ENCODE measurements at places on chromosomes 5 and 9.

DNA sequence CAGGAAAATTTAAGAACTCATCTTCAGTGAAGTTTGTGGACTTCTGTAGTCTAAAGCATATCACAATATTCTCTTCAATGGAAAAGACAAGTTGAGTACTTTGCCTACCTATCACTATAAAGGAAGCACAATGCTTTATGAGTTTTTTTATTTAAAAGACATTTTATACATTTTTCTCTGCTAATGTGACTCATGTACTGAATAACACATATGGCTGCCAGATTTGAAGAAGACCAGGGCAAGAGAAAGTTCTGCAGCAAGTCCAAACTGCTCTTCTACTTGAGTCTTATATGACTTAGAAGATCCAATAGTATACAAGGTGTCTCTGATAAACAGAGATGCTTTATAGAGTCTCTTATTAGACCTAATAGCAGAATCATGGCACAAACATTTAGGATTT is 978.4 kb downstream of the TLE4 start:
- no peak for DNase-seq

- no peak for DNase-seq
These were observed 11.0 kb upstream of the PCDHB15 start for GRCh38 chr5:141234109-141234667.

- DNase-seq, result no peak
These were observed 65.9 kb downstream of the PRDM6 start for GRCh38 chr5:123154886-123155445.

GRCh38 chr9:79256691-79257213 is 315.0 kb upstream of the TLE4 start:
- DNase-seq, result peak; percentile 98

- no peak for DNase-seq
These were observed 651.8 kb downstream of the KIF4B start for GRCh38 chr5:155665361-155665760.

DNA sequence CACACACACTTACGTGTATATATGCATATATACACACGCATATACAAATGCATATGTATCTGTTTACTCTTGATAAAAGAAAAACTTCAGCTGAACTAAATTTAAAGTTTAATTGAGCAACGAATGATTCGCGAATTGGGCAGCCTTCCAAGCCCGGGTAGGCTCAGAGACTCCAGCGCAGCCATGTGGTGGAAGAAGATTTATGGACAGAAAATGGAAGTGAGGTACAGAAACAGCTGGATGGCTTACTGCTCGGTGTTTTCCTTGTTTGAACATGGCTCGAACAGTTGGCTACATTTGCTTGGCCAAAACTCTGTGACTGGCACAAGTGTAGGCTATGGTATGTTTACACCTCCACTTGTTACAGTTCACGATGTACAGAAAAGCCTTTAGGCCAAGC is 239.3 kb upstream of the PRDM9 start:
- DNase-seq, result no peak

Data from fibroblast of skin of left biceps (primary cell).